ENCODE measurements at places on chromosomes 6 and 20.

- DNase-seq: no peak
These were observed 59.2 kb downstream of the METTL24 start for GRCh38 chr6:110298916-110299315.

GRCh38 chr20:19807946-19808330 lies 49.9 kb downstream of the RIN2 start:
- no peak for DNase-seq

- peak; percentile 72 for DNase-seq
These were observed 13.0 kb downstream of the RPP21 start for GRCh38 chr6:30357678-30358540.

DNA sequence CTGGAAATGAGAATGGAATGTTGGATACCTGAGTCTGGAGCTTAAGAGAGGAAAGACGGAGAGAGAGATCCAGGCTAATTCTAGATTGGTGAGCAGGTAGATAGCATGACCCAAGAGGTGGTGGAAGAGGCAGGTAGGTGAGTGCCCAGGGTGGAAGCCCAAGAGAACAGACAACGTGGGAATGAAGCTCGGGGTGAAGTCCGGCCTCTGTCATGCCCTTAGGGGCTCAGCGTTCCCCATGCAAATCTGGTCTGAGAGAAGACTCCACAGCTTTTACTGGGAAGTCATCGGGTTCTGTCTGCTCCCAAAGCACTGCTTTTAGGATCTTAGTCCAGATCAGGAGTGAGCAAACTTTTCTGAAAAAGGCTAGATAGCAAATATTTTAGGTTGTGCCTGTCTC lies 3.6 kb downstream of the NELFCD start:
- no peak for DNase-seq

Measured in astrocyte of the spinal cord (primary cell).